ENCODE measurements at places on chromosomes 1 and 21.

- no peak for DNase-seq
These were observed 129.5 kb upstream of the ERRFI1 start for GRCh38 chr1:8155528-8156186.

DNA sequence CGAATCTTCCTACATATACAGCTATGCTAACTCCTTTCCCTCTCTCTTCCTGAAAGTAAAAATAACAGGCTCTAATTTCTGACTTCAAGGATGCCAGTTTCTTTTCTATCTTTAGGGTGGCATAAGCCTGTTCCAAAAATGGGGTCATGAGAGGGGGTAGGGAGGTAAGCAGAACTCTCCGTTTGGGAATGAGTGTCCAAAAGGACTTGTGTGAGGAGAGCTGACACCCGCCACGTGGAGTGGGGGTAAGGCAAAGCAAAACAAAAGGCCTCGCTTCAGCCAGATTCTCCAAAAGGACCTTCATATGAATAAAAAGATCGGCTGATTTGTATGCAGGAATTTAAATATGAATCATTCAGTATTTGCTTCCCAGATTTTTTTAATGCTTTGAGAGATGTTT is 28.6 kb downstream of the PLPPR4 start:
- DNase-seq = no peak

- DNase-seq = peak; percentile 9
These were observed 96.0 kb upstream of the DUSP10 start for GRCh38 chr1:221837896-221838295.

DNA sequence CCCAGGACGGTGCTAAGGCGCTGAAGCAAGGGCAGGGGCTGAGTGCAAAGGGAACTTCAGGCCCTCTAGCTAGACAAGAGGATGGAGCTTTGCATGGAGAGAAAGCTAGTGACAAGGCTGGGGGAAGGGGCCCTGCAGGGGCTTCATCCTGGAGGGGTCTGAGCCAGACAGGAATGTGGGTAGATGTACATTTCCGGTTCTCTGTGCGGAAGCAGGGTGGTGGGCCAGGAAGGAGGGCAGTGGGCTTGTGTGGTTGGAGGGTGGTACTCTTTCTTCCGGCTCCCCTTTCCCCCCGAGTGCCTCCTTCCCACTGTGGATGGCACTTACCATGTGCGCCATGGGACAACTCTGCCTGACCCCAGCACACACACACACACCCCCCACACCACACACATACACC is 1.5 kb downstream of the KISS1 start:
- DNase-seq = no peak

- no peak for DNase-seq
These were observed 14.1 kb upstream of the LMNA start for GRCh38 chr1:156100205-156100995.

- no peak for DNase-seq
These were observed 22.3 kb downstream of the IL6R start for GRCh38 chr1:154427173-154428139.

DNA sequence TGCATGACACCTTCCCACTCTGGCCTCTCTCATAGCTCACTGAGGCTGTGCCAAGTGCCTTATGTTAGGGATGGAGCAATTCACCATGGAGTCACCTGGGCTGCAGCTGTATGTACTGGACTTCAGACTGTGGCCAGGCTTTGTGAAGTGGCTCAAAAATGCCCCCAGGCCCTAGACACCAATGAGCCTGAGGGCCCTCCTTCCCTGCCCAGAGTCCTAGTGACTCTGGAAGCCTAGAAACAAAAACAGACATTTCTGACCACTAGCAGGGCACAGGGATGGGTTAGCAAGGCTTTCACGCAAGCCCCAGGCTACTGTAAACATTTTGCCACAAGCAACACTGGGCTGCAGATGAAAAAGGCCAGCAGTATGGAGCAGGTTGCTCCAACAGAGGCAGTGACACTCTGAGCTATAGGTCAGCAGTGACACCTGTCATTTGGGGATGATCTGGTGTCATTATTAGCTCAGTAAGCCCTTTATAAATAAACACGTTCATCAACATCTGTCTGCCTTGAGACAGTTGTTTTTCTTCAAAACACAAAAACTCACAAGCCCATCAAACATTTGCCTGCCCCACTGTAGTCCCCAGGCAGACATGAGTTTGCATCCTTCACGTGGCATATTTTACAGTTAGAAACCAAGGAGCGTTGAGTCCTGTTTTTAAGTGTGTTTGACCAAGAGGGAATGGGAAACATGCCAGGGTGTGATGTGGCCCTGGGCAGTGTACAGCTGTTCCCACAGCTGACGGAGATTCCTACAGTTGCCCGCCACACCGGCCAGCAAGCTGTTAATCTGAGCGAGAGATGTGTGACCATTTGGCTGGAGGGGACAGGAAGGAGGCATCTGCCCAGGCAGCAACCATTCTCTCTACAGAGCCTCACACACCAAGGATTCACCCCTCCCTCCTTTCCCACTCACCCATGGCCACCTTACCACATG is 66.8 kb downstream of the KCNN3 start:
- DNase-seq = no peak

DNA sequence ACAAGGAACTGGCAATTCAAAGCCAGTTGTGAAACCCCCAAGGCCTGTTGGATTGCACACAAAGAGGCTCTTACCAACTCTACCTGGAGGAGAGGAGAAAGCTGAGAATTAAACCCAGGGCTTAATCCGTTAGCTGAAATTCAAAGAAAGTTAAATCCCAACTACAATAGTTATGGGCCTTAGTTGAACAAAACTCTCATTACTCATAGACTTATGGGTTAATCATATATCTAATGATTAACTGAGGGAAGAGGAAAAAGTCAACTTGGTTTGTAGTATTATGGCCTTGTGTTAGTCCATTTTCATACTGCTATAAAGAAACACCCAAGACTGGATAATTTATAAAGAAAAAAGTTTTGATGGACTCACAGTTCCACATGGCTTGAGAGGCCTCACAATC is 838.2 kb upstream of the ADGRL2 start:
- no peak for DNase-seq

DNA sequence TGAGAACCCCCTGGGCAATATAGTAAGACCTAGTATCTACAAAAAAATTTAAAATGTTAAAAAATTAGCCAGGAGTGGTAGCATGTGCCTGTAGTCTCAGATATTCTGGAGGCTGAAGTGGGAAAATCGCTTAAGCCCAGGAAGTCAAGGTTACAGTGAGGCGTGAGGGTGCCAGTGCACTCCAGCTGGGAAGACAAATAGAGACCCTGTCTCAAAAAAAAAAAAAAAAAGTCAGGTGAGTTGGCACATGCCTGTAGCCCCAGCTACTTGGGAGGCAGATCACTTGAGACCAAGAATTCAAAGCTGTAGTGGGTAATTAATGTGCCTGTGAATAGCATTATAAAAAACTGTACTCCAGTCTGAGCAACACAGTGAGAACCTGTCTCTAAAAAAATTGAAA is 4.6 kb downstream of the BECN2 start:
- DNase-seq = no peak

DNA sequence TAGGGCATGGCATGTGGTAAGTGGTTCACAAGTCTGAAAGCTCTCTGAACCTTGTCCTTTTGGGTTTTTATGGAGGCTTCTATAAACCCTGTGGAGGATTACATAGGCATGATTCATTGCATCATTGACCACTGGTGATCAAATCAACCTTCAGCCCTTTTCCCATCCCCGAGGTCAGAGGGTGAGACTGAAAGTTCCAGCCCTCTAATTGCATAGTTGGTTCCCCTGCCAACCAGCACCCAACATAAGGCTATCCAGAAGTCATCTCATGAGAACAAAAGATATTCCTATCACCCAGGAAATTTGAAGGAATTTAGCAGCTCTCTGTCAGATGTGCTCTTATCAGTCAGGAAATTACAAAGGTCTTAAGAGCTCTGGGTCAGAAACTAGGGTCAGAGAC is 89.5 kb upstream of the ARTN start:
- DNase-seq = no peak

- DNase-seq = no peak
These were observed 141.9 kb upstream of the LYPLAL1 start for GRCh38 chr1:219031809-219032208.

DNA sequence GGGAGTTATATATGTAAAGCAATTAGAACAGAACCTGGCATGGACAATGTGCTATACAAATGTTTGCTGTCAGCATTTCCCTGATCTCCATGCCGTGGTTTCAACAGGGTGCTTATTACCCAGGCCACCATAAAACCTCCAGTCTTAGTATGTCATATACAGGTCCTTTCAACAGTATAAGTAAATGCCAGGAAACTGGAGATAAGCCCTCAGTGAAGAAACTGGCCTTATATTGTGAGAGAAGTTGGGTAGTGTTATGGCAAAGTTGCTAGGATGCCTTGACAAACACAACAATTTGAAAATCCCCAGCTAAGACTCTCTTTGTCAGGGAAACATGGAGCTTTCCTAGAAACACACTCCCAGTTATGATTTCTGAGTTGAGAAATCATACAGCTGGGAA is 850.2 kb upstream of the ADAMTS5 start:
- DNase-seq = no peak

- DNase-seq = no peak
These were observed 121.4 kb upstream of the GORAB start for GRCh38 chr1:170410401-170411166.

DNA sequence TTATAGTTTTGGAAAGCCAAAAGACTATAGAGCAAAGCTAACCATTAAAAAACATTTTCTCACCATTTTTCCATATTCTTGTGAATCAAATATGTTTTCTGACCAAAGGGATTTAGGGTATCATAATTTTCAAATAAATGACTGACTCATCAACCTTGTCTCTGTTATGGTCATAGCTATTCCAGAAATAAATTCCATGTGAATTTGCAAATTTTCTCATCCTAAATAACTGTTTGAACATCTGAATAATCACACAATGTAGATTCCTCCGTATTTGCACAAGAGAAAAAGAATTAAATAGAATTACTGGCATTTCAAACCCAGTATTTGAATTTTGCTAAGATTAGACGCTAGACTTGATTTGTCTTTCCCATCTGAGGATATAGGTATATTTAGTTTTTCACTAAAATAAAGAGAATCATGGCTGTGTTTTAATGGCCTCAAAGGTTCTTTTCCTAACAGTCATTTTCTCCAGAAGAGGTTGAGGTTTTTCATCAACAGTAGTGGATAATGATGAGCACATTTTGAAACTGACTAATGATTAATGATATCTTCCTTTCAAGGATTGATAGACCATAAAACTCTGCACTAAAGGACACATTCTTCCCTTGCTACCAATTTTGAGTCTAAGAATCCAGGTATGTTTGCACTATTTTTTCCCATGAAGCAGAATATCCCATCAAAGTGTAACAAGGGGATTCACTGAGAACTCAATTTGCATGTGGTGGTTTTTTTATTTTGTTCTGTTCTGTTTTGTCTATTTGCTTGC is 9.5 kb upstream of the DUSP23 start:
- no peak for DNase-seq

DNA sequence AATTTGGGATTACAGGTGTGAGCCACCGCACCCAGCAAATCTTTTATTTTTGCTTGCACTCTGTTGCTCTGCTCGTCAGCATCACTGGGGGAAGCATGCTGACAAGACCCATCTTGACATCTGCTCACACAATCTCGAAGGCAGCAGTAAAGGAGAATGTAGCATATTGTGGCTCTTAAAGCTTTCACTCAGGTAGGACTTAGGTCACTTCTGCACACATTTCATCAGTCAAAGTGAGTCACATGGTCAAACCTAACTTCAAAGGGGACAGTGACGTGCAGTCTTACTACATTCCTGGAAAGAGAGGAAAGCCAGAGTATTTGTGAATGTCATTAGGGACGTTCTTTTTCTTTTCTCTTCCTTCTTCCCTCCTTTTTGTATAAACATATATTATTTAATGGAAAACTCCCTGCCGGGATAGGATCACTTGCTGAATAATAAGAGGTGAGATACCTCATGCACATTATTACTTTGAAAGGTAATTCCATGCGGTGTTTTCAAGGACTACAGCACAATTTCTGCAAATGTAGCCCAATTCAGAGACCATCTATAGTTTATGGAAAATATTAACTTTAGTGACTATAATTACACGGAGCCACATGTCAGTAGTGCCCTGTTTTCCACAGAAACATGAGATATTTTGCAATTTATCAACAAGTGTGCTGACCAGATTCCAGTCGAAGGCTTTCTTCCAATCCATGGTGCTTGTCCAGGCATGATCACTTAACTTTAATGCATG is 19.3 kb upstream of the ACBD6 start:
- no peak for DNase-seq

GRCh38 chr1:15969321-15969880 is 6.5 kb downstream of the ZBTB17 start:
- no peak for DNase-seq

DNA sequence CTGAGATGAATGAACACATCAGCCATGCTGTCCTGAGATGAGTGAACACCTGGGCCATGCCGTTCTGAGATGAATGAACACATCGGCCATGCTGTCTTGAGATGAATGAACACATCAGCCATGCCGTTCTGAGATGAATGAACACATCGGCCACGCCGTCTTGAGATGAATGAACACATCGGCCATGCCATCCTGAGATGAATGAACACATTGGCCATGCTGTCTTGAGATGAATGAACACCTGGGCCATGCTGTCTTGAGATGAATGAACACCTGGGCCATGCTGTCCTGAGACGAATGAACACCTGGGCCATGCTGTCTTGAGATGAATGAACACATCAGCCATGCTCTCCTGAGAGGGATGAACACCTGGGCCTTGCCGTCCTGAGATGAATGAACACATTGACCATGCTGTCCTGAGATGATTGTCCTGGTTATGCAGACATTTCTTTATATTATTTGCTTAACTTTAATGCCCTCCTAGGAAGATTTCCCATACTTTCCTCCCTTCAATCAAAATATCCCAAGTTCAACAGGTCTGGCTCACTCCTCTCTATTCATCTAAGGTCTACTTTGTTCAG is 48.6 kb upstream of the COL6A1 start:
- DNase-seq = no peak

GRCh38 chr1:66285618-66286270 is 248.2 kb upstream of the SGIP1 start:
- DNase-seq = no peak

- DNase-seq = no peak
These were observed 17.5 kb downstream of the LRRC41 start for GRCh38 chr1:46285730-46286477.

Measured in central memory CD4-positive, alpha-beta T cell (primary cell).